Left renal cortex interstitium (tissue), 4 donors: ENCODE measurements at places on chromosomes 5 and 9. TPM values are rescaled to one million over a fixed set of nuclear protein-coding genes. Genes with fewer than 3 reads are reported as not detected.

DNA sequence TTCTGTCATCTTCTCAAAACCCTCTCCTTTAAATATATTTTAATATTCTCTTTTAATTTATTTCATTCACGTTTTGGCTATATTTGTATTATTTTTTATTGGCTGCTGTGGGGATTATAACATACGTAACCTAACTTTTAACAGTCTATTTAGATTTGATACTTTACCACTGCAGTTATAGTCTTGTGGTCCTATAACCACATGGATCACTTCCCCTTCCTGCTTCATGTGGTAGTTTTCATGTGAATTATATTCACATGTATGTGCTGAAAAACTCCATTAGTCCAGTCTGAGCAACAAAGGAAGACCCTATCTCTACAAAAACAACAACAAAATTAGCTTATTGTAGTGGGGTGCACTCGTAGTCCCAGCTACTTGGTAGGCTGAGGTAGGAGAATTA is 34.3 kb downstream of the CENPP start:
- DNase-seq = no peak

GRCh38 chr5:66324357-66324756 is 180.3 kb downstream of the SREK1 start:
- DNase-seq = no peak

- DNase-seq = no peak
These were observed 42.9 kb downstream of the PDCD1LG2 start for GRCh38 chr9:5553211-5553610.

The PALM2AKAP2 gene
- 9.5 TPM for polyA plus RNA-seq

DNA sequence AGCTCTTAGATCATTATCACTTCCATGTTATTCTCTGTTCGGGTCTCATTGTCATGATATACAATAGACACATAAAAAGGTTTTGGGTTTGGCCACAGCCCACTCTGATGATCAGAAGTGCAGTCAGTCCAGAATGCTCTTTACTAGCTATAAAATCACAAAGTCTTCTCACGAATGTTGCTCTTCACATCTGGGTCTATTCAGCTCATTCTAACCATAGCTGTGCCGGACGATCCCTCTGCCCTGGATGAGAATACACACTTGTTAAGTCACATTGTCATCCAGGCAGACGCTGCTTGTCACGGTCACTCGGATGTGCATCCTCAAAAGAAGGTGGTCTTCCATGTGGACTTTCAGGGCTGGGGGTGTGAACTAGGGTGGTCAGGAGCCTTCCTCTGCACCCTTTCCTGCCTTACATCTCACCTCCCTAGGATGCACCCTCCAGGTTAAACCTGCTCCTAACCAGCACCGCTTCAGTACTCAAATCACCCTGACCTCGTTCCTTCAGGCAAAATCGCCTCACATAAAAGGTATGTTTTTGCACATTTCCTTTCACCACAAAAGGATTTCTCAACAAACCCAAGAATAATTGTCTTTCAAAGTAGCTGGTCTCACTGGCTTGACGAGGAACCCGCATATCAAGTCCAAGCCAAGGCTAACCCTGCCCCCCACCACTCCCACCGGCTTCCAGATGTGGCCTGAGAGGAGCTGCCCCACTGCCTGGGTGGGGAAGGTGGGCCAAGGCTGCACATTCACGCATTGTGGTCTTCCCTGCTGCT is 21.9 kb downstream of the ANKH start:
- DNase-seq = no peak

GRCh38 chr5:12669326-12669725 is 765.1 kb upstream of the CTNND2 start:
- no peak for DNase-seq

GRCh38 chr5:168464214-168464613 is 22.1 kb upstream of the RARS1 start:
- no peak for DNase-seq

GRCh38 chr9:13386935-13387733 is 107.6 kb upstream of the MPDZ start:
- DNase-seq = no peak

GRCh38 chr5:139051392-139051791 is 146.8 kb downstream of the SIL1 start:
- no peak for DNase-seq

GRCh38 chr5:775961-776861 is 8.3 kb downstream of the ZDHHC11B start:
- DNase-seq = no peak

The SV2C gene
- 0.07 TPM for polyA plus RNA-seq

- no peak for DNase-seq
These were observed 179.9 kb downstream of the GAS1 start for GRCh38 chr9:86767373-86767772.

DNA sequence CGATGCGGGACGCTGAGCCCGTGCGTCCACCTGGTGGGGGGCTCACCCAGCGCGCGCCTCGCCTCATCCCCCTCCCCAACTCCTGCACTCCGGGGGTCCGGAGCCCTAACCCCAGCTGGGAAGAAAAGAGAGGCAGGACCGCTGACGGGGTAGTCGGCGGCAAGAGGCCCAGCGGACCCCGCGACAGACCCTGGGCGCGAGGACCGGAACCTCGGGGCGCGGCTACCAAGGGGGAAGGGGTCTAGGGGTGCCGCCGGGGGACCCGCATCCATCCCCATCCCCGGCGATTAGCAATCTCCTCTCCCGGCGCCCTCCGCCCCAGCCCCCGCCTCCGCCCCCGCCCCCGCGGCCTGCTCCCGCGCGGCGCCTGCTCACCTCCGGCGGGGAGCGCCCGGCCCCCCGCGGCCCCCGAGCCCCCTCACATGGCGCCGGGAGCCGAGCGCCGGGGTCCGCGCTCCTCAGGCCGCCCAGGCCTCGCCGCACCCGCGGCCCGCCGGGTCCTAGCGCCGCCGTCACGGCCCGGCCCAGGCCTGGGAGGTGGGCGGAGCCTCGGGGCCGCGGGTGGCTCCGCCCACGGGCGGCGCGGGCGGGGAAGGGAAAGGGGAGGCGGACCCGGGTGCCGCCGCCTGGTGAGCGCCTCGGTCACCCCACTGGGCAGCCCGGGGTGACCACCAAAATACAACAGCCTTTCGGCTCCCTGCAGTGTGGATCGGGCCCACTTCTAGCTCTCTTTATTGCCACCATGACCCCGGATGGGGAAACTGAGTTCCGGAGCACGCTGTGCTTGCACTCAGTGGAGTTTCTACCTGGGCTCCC is at the start of gene ST6GALNAC6:
TSS of gene ST6GALNAC6 (minus strand) at position 476 of the 816 bp plus-strand sequence. CDS start 1,622 bp downstream, outside the sequence.
- no peak for DNase-seq

DNA sequence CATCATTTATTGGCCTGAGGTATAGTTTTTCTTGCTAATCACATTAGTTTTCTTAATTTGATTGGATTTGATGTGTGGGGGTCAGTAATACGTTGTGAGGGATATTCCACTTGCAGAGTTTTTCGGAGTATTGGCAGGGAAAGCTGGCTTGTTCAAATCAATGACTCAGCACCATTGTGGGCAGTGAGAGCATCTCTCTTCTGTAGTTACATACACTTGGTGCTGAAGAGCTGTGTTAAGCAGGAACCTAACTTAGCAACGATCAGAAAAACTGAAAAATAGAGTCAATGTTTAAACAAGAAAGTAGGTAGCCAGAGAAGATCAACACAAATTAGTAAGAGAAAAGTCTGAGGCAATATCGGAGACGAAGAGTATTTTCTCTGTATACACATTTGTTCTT is 344.6 kb upstream of the EDIL3 start:
- no peak for DNase-seq

GRCh38 chr5:64834611-64835010 is 65.9 kb downstream of the CWC27 start:
- no peak for DNase-seq

DNA sequence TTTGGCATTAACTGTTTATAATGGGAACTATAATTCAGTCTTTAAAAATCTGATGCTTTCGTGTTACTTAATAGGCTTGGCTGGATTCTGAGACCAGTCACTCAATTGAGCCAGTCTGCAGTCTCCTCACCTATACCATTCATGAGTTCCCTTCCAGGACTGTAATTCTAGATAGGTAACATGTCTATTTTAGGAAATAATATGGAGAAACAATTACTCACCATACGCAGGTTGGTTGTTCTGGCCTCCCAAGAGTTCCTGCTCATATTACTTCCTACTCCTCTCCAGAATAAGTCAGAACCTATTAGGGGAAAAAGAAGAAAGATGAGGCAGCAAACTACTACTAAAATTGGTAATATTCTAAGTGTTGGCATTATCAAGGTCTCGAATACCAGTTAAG is 4.5 kb upstream of the IARS1 start:
- no peak for DNase-seq

DNA sequence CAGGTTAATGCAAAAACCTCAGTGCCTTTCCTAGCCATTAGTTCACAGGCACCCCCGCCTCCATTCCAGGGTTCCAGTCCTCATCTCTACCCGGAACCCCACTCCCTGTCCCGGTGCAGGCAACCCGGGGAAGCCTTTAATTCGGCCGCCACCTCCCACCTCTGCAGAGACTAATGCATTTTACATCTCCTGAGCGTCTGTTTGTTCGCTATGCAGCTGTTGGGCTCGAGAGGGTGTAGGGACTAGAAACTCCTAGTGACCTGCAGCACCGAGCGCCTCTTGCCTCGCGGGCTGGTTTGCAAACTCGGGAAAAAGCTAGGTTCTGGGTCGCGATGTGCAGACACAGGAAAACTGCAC is 3.6 kb downstream of the GDNF start:
- DNase-seq = no peak

DNA sequence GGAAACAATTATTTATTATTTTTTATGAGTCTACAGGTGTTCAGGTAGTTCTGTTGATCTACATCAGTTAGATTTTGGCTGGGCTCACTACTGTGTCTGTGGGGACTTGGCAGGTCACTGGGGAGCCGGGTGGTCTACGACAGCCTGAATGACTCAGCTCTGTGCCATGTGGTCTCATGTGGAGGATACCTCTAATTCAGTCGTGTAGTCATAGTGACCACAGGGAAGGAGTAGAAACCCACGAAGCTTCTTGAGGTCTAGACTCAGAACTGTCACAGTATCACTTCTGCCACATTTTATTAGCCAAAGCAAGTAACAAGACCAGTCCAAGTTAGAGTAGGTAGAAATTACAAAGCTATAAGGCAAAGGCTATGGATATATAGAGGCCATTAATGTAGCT is 64.7 kb upstream of the GRAMD2B start:
- DNase-seq = no peak

The LHX3 gene
- not detected for polyA plus RNA-seq

DNA sequence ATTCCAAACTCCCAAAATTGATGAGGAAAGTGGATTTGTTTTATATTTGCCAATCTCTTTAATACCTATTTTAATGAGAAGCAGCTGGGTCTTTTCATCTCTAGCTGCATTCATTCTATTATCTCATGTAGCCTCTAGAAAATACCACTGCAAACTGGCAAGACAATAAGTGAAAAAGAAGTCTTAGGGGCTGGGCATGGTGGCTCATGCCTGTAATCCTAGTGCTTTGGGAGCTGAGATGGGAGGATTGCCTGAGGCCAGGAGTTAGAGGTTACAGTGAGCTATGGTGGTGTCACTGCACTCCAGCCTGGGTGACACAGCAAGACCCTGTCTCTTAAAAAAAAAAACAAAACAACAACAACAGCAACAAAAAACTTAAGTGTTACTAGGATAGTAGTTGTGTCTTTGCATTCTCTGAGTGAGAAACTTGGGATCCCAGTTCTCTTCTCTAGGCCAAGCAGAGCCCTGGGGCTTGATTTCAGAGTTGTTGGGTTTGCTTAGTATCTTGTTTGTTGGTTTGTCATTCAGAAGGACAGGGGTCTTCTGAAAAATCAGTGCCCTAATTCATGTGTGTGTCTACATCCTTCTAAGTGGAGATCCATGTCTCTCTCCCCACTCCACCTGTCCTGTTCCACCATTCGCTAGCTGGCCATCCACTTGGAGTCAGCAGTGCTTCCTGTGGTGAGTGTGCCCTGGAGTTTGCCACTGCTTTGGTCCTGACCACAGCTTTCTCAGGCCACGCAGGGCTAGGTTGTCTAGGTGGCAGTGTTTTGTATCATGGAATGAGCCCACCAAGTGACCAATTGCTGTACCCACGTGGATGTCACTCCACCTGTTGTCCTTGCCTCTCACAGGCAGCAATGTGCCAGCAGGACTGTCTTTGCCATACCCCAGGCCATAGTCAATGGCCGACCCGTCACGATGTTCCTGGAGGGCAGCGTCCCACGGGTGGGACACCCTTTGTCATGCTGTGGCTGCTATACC is 19.5 kb downstream of the MARCHF6 start:
- no peak for DNase-seq

The CNTNAP3 gene
- 7.6 TPM for polyA plus RNA-seq

- no peak for DNase-seq
These were observed 206.5 kb downstream of the FANCC start for GRCh38 chr9:95110921-95111525.

- no peak for DNase-seq
These were observed 158.6 kb downstream of the GHR start for GRCh38 chr5:42581845-42582244.

The PURA gene
- 11.8 TPM for polyA plus RNA-seq

GRCh38 chr9:123072407-123072995 is 39.0 kb downstream of the GPR21 start:
- DNase-seq = no peak
